ENCODE measurements at places on chromosomes 1 and 21. TPM values are rescaled to one million over a fixed set of nuclear protein-coding genes. Genes with fewer than 3 reads are reported as not detected.

KISS1 gene
- total RNA-seq = not detected

SH2D5 gene
- total RNA-seq = 0.59 TPM

MTF2 gene
- total RNA-seq = 4.2 TPM

RCSD1 gene
- total RNA-seq = 1.7 TPM

SLC27A3 gene
- 46.1 TPM for total RNA-seq

PLA2G2A gene
- total RNA-seq = 8.4 TPM

RHCE gene
- 1.1 TPM for total RNA-seq
